ENCODE measurements at places on chromosomes 5 and 9.

GRCh38 chr9:5489630-5490490 lies 20.5 kb upstream of the PDCD1LG2 start:
- no peak for DNase-seq

- DNase-seq = no peak
Measured at GRCh38 chr5:177610131-177610769, 10.3 kb downstream of the B4GALT7 start.

GRCh38 chr5:64678374-64678773 lies 11.9 kb upstream of the SHISAL2B start:
- DNase-seq = no peak

GRCh38 chr9:110207071-110207641 lies 803 bp downstream of the C9orf152 start:
- no peak for DNase-seq

DNA sequence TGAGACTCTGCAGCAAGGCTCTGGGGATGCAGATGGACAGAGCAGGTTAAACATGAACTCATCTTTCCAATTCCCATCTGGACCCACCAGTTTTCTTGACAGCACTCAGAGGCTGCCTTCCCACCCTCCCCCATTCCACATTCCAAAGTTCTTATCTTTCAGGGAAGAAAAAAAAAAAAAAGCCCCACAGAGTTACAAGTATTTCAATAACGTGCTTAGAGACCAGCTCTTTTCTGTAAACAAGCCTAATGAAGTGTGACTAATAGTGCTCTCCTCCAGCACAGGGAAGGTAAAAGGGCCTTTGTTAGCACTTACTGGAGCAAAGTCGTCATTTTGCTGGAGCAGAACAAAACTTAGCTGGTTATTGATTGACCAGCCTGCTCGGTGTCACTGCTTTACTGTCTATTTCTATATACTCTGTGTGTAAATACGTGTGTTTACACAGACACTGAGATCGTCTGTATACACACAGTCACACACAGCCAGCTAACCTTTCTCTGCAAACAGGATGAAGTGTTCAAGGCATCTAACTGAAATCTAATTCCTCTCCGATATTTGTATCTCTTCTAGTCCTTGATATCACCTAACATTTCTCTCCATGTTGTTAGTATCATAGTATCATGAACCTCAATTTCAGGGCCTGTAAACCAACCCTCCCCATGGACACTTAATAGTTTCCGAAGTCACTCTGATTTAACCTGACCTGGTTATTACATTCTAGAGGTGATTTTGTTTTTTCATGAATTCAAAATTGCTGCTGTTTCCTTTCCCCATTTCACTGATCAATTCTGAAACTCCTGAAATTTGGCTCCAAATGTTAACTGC lies 84.9 kb downstream of the ZNF608 start:
- DNase-seq = peak; percentile 89

GRCh38 chr5:67765697-67766096 lies 449.9 kb upstream of the PIK3R1 start:
- no peak for DNase-seq

GRCh38 chr5:75617736-75618352 lies 6.6 kb downstream of the ANKDD1B start:
- peak; percentile 93 for DNase-seq

DNA sequence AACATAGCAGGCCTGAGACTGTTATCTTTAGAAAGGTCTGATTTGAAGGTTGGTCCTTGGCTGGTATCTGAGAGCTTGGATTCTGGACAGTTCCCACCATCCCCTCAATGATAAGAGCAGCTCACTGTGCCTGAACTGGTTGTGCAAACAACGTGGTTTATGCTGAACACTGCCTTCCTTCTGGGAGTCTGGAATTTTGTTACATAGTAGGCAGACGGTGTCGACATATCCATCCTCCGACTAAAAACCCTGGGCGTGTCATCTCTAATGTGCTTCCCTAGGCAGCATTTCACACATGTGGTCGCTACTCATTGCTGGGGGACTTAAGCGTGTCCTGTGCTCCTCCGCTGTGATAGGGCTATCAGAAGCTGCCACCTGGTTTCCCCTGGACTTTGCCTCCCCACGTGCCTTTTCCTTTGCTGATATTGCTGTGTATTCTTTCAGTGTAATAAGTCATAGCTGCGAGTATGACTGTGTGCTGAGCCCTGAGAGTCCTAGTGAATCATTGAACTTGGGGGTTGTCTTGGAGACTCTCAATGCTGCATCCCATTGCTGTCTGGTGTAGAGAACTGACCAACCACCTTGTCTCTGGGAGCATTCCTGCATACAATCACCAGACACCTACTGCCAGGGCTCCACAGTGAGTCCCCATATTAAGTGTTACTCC lies 119.1 kb upstream of the TBC1D2 start:
- peak; percentile 94 for DNase-seq

GRCh38 chr9:130949188-130950038 lies 10.4 kb upstream of the FIBCD1 start:
- DNase-seq = no peak

GRCh38 chr5:7856855-7857254 lies 5.9 kb upstream of the CFAP90 start:
- DNase-seq = peak; percentile 72

- no peak for DNase-seq
Measured at GRCh38 chr5:178177569-178177968, 9.6 kb downstream of the GMCL2 start.

- no peak for DNase-seq
Measured at GRCh38 chr5:57598097-57598496, 115.5 kb upstream of the ACTBL2 start.

- no peak for DNase-seq
Measured at GRCh38 chr5:159877894-159878448, 38.3 kb upstream of the ADRA1B start.

DNA sequence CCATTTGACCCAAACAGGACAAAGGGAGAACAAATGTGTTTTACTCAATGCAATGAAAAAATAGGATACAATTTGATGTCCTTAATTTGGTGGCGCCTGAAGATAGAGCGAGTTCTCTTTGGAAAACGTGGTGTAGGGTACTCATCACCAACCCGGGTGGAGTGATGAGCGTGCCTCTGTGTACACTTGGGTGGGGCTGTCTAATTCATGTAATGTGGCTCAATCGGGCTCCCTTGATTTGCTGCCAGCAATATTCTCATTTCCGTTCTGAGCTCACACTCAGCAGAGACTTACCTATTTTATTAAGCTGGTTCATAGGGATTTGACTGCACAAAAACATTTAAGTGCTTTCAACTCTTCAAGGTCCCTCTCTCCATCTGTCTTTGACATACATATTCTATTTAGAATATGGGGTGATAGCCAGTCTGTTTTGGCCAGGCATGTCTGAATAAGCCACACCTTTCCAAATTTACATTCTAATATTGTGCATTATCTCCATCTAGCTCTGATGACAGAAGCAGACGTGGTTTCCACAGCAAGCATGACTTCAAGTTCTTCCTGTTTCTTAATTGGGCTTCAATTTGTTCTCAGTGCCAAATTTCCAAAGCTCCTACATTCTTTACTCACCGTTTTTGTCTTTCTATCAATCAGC lies 162.5 kb downstream of the IRX2 start:
- DNase-seq = no peak

DNA sequence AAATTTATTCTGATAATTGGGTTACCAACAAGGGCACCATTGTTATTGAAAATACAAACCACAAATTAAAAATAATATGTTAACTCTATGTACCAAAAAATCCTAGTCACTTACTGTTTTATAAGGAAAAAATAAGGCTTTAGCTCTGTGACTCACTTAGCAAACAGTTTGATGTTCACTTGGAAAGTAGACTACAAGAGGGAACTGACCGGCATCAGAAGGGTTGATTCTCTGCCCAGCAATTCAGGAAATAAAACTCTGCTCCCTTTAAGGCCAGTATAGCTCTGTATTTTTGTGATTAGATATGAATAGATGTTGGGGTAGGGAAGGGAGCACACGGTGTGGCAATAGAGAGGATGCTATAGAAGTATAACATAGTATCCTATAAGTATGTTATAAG lies 671.3 kb downstream of the LRRC70 start:
- DNase-seq = peak; percentile 18

DNA sequence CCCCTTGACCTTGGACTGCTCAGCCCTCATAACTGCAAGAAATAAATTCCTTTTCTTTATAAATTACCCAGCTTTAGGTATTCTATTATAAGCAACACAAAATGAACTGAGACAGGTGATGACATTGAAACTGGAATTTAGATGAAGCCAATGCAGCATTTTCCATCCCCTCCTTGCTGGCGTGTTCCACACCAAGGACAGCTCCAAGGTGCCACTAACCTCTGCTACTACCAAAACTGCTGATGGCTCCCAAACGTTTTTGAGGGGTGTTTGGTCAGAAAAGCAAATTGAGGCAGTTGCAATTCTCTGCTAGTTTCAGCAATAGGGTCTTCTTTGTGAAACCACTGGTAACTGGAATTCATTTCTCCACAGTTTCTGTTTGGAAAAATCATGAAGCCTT lies 124.8 kb downstream of the DRD1 start:
- no peak for DNase-seq

DNA sequence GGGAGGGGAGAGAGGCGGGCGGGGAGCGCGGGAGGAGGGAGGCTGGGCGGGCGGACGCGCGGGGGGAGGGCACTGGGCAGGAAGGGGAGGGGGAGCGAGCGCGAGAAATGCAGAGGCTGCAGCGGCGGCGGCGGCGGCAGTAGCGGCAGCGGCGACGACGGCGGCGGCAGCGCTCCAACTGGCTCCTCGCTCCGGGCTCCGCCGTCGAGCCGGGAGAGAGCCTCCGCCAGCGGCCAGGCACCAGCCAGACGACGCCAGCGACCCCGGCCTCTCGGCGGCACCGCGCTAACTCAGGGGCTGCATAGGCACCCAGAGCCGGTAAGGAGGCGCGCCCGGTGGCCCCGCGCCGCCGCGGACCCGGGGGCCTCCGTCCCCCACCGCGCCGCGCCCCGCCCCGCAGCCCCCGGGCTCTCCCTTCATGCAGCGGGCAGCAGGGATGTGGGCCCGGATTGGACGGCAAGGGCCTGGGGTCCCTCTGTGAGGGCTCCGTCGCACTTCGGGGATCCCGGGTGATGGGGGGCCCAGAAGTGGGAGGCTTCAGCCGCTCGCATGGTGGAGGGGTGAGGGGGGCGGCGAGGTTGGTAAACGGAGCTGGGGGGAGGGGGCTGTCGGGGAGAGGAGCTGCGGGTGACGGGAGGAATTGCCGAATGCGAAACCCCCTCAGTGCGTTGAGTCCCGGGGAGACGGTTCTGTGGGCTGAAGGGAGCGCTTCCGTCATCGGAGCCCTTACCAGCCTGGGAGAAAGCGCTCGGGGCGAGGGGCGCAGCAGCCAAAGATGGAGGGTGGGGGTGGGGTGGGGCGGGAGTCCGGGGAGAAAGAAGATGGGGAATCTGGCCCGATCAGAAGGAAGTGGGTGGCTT lies at the start of gene BASP1:
Gene BASP1 (plus strand): TSS at position 139 of the 860 bp plus-strand sequence. CDS start 57,586 bp downstream, outside the sequence.
- DNase-seq = peak; percentile 90

DNA sequence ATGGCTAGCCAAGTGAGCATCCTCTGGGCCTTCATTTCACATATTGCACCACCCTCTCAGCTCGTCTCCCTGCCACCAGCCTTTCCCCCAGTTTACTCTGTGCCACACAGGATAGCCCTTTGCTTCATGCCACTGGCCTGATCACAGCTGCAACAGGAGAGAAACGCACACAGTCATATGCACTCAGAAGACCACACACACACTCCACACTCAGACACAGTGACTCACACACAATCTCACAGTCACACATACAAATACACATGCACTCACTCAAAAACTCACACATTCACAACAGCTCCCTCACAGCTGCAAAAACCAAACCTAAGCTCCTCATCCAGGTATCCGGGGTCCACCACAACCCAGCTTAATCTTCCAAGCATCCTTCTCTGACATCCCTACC lies 38.7 kb downstream of the TTC39B start:
- no peak for DNase-seq

DNA sequence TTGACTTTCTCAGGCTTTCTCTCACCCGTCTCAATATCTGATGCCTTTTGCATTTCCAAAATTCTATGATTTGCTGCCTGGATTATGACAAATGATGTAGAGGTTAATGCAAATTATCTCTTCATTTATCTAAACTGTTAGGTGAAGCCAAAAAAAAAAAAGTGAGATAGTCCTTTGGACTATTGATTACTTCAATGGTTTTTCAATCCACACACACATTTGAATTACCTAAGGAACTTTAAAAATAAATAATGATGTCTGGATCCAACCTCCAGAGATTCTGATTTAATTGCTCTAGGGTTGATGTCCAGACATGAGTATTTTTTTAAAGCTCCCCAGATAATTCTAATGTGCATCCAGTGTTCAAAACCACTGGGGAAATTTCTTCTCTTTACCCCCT lies 379.4 kb downstream of the SPATA31D1 start:
- no peak for DNase-seq

- DNase-seq = no peak
Measured at GRCh38 chr9:82670000-82670399, 392.9 kb downstream of the RASEF start.

- no peak for DNase-seq
Measured at GRCh38 chr5:122316656-122317055, 4.6 kb downstream of the SNCAIP start.

GRCh38 chr9:68462105-68462775 lies 78.4 kb downstream of the TMEM252 start:
- no peak for DNase-seq

DNA sequence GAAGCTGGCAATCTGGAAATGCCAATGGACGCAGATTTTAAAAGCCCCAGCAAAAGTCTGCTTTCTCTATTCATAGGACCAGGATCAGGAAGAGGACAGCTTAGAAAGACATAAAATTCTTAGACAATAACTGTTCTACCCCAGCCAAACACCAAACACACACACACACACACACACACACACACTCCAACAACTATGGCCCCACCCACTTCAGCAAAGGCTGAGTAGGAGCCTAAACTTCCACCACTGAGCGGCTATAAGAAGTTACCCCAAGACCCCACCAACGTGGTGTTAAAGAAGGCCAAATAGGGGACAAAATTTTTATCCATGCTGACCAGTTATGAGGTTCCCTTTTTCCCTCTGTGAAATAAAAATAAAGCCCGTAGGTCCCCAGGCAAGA lies 32.9 kb downstream of the ZMAT2 start:
- no peak for DNase-seq

- DNase-seq = no peak
Measured at GRCh38 chr5:37808945-37809344, 30.9 kb downstream of the GDNF start.

DNA sequence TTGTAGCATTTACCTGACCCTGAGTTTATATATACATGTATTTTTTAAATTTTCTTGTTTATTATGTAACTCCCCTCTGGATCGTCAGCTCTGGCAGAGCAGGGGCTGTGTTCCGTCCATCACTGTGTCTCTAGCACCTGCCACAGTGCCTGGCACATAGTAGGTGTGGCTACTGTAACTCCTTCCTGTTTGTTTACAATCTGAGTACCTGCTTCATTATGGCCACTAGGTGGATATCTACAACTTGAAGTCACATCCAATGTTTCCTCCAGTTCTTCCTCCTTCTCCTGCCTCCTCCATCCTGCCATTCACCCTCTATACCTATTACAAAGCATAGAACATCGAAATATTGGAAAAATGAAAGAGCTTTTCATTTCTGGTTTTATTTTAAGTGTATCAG lies 14.2 kb upstream of the PPP1R2B start:
- DNase-seq = no peak

GRCh38 chr9:111442360-111443027 lies 41.7 kb downstream of the ECPAS start:
- DNase-seq = no peak
